LHCN-M2 (cell line): ENCODE measurements at places on chromosomes 11 and 22.

GRCh38 chr11:61815790-61816735 is 740 bp downstream of the FADS1 start:
- DNase-seq, result peak; percentile 70

- no peak for DNase-seq
Observed at GRCh38 chr22:25350551-25350971, 131.1 kb downstream of the CRYBB2 start.

GRCh38 chr11:9808943-9809342 is 145.1 kb downstream of the SWAP70 start:
- DNase-seq, result no peak

GRCh38 chr22:38317122-38317994 is at the start of gene CSNK1E:
TSS of gene CSNK1E (minus strand) at chr22:38317433. CDS start at chr22:38314157, 3,276 bp downstream.
- peak; percentile 55 for DNase-seq

DNA sequence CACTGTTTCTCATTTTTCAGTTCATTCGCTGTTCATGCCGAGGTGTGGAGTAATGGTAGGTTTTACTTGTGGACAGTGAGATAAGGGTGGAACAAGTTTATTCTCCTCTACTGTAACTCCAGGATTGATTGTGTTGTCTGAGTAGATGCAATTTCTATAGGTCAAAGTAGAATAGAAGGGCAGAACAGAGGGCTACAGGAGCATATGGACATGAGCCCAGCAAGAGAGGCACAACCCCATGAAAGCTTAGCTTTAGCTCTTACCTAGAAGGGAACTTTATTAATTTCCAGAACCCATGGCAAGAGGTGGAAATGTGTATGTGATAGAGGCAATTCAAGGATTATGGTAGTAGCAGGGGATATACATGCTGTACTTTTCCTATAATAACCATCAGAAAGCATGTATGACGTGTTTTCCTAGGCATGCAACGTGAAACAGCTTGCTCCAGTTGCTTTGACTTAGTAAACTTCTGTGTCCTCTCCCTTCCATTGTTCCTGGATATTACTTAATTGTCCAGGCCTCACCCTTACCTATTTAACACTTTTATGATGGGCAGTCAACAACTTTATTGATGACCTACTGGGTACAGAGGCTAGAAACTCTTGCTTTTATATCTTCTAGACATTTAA is 13.8 kb upstream of the SLC37A2 start:
- DNase-seq, result no peak
